ENCODE measurements at places on chromosomes 5 and 9.

DNA sequence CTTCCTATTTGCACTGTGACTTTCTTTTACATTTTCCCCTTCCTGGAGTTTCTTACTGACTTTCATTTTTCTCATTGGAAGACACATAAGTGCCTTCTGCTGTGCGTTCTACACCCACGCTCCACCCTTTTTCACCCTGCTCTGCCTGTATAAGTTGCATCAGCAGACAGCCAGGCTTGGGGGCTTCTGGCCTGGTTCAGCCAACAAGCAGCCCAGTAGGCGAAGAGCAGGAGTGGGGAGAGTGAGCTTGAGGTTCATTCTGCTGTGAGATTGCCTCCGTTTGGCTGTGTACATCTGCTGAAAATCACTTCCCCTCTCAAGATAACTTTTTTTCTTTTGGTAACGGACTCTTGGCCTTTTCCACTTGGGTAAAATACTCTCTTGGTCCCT is 38.4 kb downstream of the RASGRF2 start:
- no peak for DNase-seq

DNA sequence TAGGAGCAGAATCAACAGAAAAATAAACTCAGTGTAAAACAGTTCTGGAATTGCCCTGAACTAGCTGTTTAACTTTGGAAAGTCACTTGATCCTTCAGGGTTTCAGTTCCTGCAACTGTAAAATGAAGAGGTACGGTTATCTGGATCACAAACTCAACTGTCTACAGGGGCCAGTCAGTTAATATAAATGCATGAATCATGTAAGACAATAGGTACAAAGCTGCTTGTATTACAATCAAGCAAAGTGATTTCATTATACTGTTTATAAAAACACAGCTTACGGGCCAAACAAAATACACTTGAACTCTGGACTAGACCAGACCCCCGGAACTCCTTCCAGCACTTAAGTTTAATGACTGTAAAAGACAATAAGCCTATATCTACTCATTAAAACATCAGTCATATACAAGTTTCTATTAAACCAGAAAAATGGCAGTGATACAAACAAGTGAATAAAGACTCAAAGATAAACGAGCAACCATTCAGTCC is 73.0 kb downstream of the MRPS27 start:
- no peak for DNase-seq

GRCh38 chr9:128729302-128729701 is 5.4 kb upstream of the ZDHHC12 start:
- DNase-seq: no peak

GRCh38 chr5:169006842-169007790 is 293.8 kb downstream of the SLIT3 start:
- DNase-seq: no peak

GRCh38 chr9:78574354-78575045 is 277.6 kb downstream of the PSAT1 start:
- DNase-seq: no peak

DNA sequence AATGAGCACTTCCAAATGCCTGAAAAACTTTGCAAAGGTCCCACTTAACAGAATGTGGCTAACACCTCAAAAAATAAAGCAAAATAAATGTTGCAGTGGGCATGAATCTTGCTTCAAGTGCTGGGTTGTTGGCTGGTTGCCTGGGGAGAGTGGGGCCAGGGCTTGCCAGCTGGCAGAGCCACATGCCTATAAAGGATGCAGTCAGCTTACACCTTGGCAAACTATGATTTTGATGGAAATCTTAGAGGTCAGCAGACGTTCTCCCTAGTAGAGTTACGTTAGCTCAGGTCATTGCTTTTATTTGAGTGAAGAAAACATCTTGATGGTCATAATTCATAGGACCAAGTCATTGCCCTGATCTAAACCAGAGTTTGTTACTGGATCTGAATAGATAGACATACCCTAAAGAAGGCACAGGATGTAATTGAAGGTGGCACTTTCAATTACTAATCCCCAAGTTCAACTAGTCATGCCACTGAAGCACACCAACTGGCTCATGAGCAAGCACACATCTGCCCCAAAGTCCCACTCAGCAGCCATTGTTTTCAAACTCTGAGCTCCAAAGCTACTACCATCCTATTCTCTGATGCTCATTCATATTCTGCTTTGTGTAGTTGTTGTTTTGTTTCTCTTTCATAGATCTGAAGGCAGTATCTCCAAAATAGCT is 51.2 kb upstream of the ZSWIM6 start:
- DNase-seq: no peak

GRCh38 chr5:39648085-39648847 is 223.5 kb upstream of the DAB2 start:
- no peak for DNase-seq

DNA sequence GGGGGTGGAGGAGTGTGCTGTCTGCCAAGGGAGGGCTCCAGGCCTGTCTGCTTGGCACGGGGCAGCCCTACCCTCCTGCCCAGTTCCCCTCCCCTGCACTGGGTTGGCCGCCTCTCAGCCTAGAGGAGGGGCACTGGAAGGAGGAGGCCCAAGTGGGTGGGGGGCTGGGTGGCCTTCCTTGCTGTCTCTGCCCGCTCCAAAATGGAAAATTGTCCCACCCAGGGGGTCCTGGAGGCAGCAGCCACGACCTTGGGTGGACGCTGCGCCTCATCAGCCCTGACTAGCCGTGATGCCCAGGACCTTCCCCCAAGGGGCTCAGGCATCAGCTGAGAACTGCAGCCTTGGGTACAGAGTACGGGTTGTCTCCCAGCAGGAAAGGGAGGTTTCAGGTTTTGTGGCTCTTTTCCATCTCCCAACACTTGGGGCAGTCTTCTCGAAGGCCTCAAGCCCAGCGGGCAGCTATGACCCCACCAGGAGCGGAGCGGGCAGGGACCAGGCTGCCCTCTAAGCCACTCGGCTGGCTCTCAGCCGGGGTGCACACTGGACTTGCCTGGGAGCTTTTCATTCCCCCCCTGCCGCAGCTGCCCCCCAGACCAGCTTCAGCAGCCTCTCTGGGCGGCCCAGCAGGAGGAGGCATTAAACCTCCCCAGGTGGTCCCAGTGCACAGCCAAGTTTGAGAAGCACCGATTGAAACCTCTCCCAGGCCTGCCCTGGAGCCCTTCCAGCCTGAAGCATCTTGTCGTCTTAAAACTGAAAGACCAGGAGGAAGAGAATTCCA is 20.6 kb downstream of the NTNG2 start:
- no peak for DNase-seq

DNA sequence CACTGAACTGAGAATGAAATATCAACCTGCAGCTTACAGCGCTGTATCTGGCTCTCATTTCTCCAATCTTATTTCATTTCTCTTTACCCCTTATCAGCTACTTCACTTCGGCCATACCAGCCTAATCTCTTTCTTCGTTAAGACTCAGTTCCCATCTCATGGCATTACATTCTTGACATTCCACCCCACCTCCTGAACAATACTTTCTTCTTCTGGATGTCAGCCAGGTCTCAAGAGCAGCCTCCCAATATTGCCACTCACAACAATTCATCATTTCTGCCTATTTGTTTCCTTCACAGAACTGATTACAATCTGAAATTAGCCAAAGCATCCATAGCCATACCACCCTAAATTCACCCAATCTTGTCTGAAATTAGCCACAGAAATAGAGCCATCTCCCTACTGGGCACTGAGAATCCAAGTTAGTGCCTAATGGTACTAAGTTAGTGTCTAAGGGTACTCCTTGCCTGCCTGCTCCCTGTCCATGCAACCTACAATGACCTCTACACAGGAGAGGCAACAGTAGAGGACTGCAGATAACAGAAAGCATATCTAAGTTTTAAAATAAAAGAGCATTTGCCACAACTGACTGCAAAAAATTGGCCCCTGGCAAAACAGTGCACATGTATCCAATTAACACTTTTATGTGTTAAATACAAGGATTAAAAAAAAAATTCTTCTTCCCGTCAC is 35.2 kb downstream of the SETX start:
- DNase-seq: no peak

DNA sequence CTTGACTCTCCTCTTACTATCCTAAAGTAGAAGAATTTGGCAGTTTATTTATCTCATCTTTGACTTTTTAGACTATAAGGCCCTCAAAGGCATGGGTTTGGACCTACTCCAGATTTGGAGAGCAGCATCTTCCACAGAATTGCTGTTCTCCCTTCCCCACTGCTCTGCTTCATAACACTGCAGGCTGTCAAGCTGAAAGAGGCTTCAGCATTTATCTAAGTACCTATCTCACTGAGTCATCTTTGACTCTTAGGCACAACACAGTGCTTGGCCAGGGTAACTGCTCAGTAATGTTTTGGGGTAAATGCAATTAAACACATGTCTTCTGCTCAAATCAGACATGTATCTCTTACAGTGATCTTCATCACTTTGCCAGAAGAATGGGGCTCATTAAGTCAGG is 60.6 kb downstream of the GRIN3A start:
- DNase-seq: no peak

Measured in renal cortex interstitium (tissue), 15 donors.